Tibial nerve (tissue), 4 donors: ENCODE measurements at places on chromosomes 7 and 10. TPM values are rescaled to one million over a fixed set of nuclear protein-coding genes. Genes with fewer than 3 reads are reported as not detected.
A peak's percentile ranks its signal among the peaks of the same experiment; 100 is the strongest.

Gene PTN
- total RNA-seq = 7.2 TPM

Gene ARMC3
- total RNA-seq = 3.9 TPM

Gene ZC3HAV1L
- 65.3 TPM for total RNA-seq

Gene ANKRD30A
- total RNA-seq = under 0.01 TPM

Gene PDE6C
- total RNA-seq = not detected

Gene C10orf143
- total RNA-seq = 4.8 TPM

Gene RASA4B
- 56.1 TPM for total RNA-seq

Gene HOXA5
- 14.9 TPM for total RNA-seq

Gene PVRIG
- not detected for total RNA-seq

Gene CCDC146
- total RNA-seq = 14.7 TPM

Gene TMEM229A
- total RNA-seq = not detected

GRCh38 chr7:113285411-113285810, 167.1 kb upstream of the SMIM30 start:
- H3K27ac ChIP-seq = no peak overlapping the region
- DNase-seq = no peak
- H3K4me1 ChIP-seq = no peaks in the 10 kb centered on the region
- H3K36me3 ChIP-seq = no peaks in the 10 kb centered on the region
- no peak overlapping the region for H3K4me3 ChIP-seq
- H3K27me3 ChIP-seq = no peaks in the 10 kb centered on the region

- DNase-seq = no peak
- H3K27ac ChIP-seq = peak overlapping the region; percentile 36
- no peak overlapping the region for H3K4me3 ChIP-seq
- H3K4me1 ChIP-seq = peaks cover 9% of the 10 kb centered on the region
Measured at GRCh38 chr7:17130281-17131059, 168.0 kb upstream of the AHR start.

- H3K27me3 ChIP-seq = no peaks in the 10 kb centered on the region
- no peaks in the 10 kb centered on the region for H3K4me1 ChIP-seq
- no peaks in the 10 kb centered on the region for H3K36me3 ChIP-seq
Measured at GRCh38 chr7:120645966-120646365, 212.0 kb downstream of the TSPAN12 start.

DNA sequence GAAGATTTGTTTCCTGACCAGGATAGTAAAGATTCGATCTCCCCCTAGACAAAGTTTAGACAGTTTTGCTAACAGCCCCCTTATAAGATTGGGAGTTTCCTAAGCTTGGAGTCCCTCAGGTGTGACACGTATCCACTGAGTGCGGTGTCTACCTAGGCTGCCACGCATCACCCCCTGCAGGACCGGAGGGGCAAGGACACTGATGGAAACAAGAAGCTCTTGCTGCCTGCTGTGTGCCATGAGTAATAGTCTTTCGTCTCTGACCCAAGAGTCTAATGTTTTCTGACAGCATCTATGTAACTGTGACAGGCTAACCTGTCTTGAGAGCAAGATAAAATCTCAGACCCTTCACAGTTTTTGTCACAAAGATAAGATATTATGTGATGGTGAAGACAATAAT, 173.5 kb downstream of the SEMA3E start:
- H3K36me3 ChIP-seq = no peaks in the 10 kb centered on the region
- no peaks in the 10 kb centered on the region for H3K27me3 ChIP-seq
- H3K4me1 ChIP-seq = no peaks in the 10 kb centered on the region
- H3K4me3 ChIP-seq = no peak overlapping the region
- no peak for DNase-seq

- H3K4me1 ChIP-seq = peaks cover 8% of the 10 kb centered on the region
- DNase-seq = no peak
- peaks cover 76% of the 10 kb centered on the region for H3K36me3 ChIP-seq
- no peak overlapping the region for H3K4me3 ChIP-seq
- H3K27me3 ChIP-seq = no peaks in the 10 kb centered on the region
Measured at GRCh38 chr10:86451604-86451960, 70.0 kb downstream of the WAPL start.

GRCh38 chr7:48962821-48963505, 38.6 kb downstream of the CDC14C start:
- H3K36me3 ChIP-seq = no peaks in the 10 kb centered on the region
- DNase-seq = no peak
- H3K27me3 ChIP-seq = no peaks in the 10 kb centered on the region
- H3K4me1 ChIP-seq = no peaks in the 10 kb centered on the region

- peaks cover 6% of the 10 kb centered on the region for H3K4me1 ChIP-seq
- no peak for DNase-seq
- no peak overlapping the region for H3K27ac ChIP-seq
- H3K4me3 ChIP-seq = no peak overlapping the region
- no peaks in the 10 kb centered on the region for H3K27me3 ChIP-seq
Measured at GRCh38 chr7:92749832-92750446, 86.4 kb downstream of the CDK6 start.

DNA sequence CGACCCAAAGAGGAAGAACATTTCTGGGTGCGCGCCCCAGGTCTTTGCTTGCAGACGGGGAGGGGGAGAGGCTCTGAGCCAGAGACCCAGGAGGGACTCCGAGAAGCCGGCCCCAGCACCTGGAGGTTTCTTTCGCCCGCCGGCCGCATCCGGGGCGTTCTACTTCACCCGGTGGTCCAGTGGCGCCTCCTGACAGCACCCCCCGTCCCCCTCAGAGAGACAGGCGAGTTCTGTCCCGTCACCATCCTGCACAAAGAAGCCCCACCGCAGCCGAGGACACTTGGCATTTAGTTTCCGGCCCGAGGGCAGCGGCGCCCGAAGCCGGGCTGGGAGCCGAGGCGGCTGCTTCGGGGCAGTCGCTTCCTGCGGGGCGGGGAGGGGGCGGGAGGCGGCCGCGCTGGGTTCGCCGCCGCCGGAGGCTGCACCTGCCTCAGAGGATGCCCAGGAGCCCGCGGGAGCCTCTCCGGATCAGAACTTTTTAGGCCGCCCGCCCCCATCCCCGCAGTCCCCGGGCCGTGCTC, at the start of gene TMEM178B:
Gene TMEM178B, plus strand, starts transcription at position 424 of the 521 bp plus-strand sequence.
- H3K4me1 ChIP-seq = no peaks in the 10 kb centered on the region
- peak within 1 kb of the TSS; percentile 42 for H3K4me3 ChIP-seq
- DNase-seq = no peak
- no peaks in the 10 kb centered on the region for H3K36me3 ChIP-seq
- H3K27ac ChIP-seq = no peak within 1 kb of the TSS
- no peaks in the 10 kb centered on the region for H3K27me3 ChIP-seq

DNA sequence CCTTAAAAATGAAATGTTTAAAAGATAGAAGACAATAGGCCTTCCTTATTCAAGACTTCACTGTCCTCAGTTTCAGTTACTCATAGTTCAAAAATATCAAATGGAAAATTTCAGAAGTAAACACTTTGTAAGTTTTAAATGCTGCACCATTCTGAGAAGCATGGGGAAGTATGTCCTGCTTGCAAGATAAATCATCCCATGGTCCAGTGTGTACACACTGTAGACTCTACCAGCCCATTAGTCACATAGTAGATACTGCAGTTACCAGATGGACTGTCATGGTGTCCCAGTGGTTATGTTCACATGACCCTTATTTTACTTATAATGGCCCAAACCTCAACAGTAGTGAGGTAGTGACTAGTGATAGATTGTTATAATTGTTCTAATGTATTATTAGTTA, 69.5 kb downstream of the PTPN12 start:
- H3K4me1 ChIP-seq = no peaks in the 10 kb centered on the region
- H3K27ac ChIP-seq = no peak overlapping the region
- no peak overlapping the region for H3K4me3 ChIP-seq
- H3K36me3 ChIP-seq = peaks cover 4% of the 10 kb centered on the region
- DNase-seq = no peak

- no peak for DNase-seq
- no peaks in the 10 kb centered on the region for H3K4me1 ChIP-seq
- H3K27me3 ChIP-seq = no peaks in the 10 kb centered on the region
- H3K36me3 ChIP-seq = no peaks in the 10 kb centered on the region
- peak overlapping the region; percentile 42 for H3K27ac ChIP-seq
Measured at GRCh38 chr7:87413951-87414793, 61.3 kb downstream of the ABCB4 start.

DNA sequence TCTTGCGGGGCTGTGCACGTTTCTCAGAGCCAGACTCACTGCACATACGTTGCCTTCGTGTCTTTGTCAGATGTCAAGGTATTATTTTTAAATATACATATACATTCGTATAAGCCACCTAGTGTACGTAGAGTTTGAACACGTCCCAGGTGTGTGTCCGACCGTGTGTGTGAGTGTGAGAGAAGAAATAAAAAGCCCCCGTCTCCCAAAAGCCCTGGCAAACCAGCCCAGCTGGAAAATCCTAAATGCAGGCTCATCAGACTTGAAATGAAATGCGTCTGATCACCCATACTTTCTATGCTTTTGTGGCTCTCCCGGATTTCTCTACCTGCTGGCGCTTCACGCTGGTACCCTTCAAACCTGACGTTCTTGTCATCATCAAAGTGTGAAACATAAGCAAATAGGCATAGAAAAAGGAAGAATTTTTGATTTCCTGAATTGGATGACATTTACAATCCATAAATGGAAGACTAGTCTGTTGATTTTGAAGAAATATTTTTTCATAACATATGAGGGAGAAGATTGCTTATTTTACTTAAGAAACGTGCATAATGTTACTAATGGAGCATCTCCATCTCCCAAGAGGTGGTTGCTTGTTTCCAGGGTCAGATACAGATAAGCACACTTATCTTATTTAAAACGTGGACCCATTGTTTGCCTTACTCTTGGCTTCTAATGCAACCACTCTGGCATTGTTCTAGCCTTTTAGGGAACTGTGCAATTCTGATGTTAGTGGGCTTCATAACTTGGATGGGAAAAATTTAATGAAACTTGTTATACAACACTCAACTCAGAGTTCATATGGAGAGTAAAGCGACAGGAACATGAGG, 971 bp downstream of the PRKG1 start:
- no peaks in the 10 kb centered on the region for H3K36me3 ChIP-seq
- H3K27me3 ChIP-seq = no peaks in the 10 kb centered on the region
- peak overlapping the region; percentile 56 for H3K4me3 ChIP-seq

DNA sequence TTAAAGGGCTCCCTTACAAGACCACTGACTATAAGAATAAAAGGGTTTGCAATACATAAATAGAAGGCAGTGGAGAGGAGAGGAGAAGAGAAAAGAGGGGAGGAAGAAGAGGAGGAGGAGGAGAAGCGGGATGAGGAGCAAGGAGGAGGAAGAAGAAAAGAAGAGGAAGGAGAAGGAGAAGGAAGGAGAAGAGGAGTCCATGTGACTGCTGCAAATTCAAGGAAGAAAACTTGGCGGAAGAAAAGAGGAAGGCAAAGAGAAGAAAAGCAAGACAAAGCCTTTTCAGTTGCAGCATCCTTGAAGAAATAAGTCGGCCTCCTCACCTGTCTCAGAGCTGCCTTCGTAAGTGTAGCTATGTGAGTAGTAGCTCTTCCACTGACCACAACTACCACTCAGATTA, 22.6 kb downstream of the ASAH2 start:
- no peaks in the 10 kb centered on the region for H3K27me3 ChIP-seq
- H3K4me3 ChIP-seq = no peak overlapping the region
- no peaks in the 10 kb centered on the region for H3K4me1 ChIP-seq
- H3K36me3 ChIP-seq = no peaks in the 10 kb centered on the region
- H3K27ac ChIP-seq = no peak overlapping the region

GRCh38 chr10:69215405-69216171, 4.5 kb upstream of the HKDC1 start:
- no peak overlapping the region for H3K27ac ChIP-seq
- no peak overlapping the region for H3K4me3 ChIP-seq
- DNase-seq = no peak
- no peaks in the 10 kb centered on the region for H3K27me3 ChIP-seq
- no peaks in the 10 kb centered on the region for H3K36me3 ChIP-seq
- no peaks in the 10 kb centered on the region for H3K4me1 ChIP-seq
